GM04503 (cell line): ENCODE measurements at places on chromosomes 7 and 10.

DNA sequence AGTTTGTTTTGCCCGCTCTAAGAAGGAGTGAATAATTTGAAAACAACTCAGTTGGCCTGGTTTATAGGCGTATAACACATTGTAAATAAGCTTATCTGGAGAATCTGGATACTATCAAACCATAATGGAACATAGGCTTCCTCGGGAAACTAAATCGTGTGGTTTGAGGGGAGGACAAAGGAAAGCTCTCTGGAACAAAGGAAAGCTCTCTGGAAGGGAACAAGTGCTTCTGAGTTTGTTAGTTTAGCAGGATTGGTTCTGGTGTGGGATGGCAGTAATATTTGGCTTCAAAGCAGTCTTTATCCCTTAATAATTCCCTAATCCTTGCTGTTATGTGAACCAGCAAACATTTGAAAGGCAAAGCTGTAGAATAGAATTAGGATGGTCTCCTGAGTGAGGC lies 15.0 kb upstream of the SLK start:
- DNase-seq = no peak

GRCh38 chr7:132392713-132393112 lies 183.6 kb downstream of the PLXNA4 start:
- no peak for DNase-seq

DNA sequence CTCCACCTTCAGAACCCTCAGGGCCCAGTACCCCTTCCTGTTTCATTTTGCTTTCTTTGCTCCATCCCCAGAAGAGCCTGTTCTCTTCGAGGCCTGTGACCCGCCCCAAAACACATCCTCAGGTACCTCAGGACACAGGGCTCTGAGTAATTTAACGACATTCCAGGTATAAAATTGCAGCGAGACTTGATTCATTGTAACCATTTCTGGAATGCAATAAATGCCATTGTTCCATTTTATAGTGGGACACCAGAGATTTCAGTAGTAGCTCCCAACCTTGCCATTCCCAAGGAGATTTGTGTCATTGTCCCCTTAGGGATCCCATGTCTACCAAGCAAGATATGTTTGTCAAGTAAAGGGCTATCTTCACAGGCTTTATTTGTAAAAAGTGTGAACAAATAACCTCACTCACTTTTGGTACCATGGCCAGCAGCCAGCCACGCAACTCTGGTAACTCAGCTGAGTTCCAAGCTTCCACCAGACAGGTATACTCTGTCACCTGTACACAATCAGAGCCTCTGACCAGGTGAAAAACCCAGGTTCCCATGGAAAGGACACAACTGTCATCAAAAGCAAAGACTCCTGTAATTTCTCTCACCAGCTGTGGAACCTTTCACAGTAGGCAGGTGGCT lies 441.3 kb downstream of the PLXNA4 start:
- no peak for DNase-seq

DNA sequence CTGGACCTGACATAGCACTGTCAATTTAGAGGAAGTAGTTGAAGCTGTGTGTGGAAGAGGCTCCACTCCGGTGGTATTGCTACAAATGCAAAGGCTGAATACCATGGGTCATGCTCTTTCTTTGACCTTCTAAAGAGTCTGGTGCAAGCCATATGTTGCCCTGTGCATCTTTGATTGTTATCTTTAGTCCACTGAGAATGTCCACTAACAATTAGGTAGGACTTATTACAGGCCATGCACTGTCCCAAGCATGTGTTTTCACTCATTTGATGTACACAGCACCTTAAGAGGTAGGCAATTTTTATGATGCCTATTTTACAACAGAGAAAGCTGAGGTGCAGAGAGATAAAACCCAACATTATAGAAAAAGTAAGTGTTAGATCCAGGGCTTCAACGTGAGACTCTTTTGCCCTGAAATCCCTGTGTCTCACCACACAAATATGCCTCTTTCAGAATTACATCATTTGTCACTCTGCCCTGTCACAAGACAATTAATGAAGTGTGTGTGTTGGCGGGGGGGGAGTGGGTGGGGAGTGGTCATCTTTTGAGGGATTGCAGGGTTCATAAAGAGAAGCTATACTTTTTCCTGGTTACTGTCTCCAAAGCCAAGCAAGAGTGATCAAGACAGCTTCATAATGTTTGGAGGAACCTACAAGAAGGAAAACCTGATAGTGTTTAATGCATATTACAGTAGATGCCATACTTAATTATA lies 637.6 kb upstream of the IGFBP3 start:
- DNase-seq = no peak

DNA sequence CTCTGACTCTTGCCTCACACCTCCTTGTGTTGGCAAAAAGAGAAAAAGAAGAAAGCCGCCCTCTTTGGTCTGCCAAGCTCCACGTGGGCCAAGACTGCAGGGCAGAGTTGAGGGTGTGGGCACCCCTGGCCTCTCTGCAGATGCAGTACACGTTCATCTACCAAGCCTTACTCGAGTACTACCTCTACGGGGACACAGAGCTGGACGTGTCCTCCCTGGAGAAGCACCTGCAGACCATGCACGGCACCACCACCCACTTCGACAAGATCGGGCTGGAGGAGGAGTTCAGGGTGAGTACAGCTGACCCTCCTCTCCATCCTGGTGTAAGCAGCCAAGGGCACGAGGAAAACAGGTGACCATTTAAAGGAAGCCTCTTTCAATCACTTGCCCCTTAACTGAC lies 56.1 kb downstream of the MKI67 start:
- DNase-seq = no peak

DNA sequence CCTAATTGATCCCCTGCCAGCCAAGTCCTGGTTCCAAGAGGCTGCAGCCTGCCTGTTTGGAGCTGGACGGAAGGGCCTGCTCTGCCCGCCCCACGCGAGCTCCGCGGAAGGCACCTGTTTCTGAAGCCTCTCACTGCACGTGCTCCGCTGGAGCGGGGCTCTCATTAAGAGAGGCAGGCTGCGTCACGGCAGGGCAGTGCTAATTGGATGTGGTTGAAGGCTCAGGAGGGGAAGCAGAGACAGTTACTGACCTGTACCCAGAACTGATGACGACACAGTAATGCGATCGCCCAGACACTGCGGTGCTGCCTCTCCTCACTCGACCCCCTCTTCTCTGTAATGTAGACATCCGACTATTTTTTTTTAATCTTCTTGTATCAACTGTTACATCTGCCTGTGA lies 411.1 kb upstream of the MGMT start:
- DNase-seq = no peak

DNA sequence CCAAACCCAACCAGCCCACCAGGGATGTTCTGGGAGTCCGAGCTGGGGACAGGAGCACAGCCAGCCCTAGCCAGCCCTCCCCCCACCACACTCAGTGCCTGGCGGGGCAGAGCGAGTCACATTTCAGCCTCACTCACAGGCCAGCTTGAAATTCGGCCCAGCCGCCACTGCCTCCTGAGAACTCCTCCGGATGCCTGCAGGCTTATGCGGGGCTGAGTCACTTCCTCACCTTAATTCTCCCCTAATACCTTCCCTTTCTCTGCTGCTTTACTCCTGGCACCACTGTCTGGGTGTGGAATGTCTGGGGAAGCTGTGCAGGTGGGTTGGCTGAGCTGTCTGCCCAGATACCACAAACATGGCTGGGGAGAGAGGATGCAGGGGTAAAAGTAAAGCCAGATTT lies 22.6 kb upstream of the DLG5 start:
- DNase-seq = no peak

DNA sequence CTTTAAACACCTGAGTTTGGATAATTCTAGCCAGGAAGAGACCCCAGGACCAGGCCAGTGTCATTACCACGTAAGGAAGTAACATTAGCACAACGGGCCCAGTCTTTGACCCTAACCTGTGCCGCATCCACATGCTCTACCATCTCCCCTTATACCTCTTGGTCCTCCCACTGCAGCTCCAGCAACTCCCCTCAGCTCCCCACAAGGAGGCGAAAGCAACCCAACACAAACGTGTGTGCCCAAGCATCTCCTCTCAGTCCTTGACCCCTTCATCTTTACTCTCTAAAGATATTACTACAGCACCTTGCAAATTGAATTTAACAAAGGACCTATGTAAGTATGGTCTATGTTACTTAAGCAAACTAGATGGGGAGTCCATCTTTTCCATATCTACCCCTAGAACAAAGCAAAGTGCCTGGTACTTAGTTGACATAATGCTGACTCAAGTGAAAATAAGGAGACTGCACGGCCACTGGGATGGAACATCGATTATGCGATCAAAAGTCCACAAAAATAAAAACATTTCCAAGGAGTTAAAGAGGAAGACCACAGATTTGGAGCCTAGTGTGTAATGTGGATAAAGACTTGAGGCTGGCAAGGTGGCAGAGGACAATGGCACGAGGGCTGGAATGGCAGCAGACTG lies 147.7 kb downstream of the JAZF1 start:
- no peak for DNase-seq

GRCh38 chr10:126111516-126111915 lies 215.2 kb downstream of the FANK1 start:
- DNase-seq = no peak

GRCh38 chr7:11196143-11196542 lies 222.5 kb downstream of the PHF14 start:
- no peak for DNase-seq

DNA sequence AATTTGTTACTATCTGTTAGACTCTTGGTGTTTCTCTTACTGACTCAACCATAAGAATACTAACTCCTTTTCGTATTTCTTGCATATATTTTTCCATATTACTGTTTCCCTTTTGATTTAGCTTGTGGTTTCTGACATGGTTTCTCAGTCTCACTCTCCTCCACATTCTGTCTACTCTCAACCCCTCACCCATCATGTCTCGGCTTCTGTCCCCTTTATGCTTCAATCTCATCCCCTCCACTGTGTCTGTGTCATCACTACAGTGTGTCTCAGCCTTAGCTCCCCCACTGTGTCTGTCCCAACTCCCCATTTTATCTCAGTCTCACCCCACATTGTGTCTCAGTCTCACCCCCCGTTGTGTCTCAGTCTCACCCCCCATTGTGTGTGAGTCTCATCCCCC lies 126.9 kb downstream of the VIPR2 start:
- no peak for DNase-seq

- DNase-seq = no peak
Observed at GRCh38 chr7:2495418-2496299, 19.5 kb upstream of the GRIFIN start.

DNA sequence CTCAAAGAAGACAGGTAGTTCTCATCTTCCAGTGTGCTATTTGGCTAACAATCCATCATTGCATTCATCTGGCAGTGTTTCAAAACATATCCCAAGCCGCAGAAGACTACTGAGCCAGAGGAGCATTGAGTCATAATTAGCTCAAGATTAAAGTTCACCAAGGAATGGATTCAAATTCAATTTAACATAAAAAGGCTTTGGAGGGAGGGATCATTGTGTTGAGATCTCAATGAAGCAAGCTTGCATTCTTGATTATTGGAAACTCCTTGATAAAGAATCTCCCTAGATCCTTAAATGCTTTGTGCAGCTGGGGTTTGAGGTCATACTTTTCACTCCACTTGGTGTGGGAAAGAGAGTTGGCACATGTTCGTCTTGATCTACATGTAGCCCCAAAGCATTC lies 142.8 kb upstream of the SEMA3A start:
- no peak for DNase-seq

DNA sequence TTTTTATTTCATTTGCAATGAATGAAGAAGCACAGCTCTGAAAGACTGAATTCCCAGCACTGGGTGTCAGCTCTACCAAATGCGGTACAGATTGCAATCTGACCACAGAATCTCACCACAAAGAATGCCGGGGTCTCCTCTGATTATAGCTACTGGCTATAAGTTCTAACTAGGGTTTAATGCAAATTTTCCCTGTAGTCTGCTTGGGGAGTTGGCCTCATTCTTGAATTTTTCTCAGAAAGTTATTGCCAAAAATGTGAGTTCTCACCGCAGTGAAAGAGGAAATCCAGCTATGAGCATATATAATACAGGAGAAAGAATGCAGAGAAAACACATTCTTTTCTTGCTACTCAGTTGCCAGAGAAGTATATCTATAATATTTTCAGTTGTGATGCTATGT lies 1255.7 kb upstream of the LRRTM3 start:
- peak; percentile 7 for DNase-seq

DNA sequence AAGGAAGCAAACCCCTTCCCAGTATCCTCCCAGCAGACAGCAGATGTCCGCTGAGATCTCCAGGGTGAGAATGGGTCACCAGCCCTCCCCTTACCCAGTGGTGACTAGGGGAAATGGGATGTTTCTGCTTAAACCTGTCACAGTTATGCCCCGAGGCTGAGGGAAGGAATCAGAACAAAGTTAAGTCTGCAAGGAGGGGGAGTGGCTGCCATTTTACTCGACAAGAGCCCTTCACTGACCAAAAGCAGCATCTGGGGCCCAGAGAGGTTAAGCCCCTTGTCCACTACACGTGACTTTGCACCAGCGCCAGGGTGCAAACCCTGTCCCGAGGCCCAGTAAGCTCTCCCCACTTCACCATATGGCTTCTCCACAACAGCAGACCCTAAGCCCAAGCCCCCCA lies 4.6 kb upstream of the NANOS1 start:
- DNase-seq = no peak

DNA sequence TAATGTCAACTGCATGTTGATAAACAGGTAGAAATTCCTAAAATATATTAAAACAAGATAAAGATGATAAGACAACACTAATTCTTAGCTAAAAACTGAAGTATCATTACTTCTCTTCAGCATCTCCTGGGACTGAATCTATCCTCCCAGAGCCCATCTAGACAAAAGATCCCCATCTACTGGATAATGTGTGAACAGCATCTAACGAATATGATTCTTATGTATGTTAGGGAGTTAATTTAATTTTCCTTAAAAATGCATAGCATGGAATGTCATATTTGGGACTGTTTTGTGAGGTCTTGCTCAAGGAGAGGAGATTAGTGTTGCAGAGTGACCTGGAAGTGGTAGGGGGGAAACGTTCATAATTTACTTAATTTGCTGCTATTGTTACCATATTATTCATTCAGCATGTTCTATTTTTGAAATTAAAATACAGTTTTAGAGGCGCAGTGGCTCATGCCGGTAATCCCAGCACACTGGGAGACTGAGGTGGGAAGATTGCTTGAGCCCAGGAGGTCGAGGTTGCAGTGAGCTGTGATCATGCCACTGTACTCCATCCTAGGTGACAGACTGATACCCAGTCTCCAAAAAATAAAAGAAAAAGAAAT lies 305.1 kb upstream of the CSTF2T start:
- DNase-seq = peak; percentile 9

GRCh38 chr10:55168343-55168742 lies 367.3 kb upstream of the PCDH15 start:
- no peak for DNase-seq

DNA sequence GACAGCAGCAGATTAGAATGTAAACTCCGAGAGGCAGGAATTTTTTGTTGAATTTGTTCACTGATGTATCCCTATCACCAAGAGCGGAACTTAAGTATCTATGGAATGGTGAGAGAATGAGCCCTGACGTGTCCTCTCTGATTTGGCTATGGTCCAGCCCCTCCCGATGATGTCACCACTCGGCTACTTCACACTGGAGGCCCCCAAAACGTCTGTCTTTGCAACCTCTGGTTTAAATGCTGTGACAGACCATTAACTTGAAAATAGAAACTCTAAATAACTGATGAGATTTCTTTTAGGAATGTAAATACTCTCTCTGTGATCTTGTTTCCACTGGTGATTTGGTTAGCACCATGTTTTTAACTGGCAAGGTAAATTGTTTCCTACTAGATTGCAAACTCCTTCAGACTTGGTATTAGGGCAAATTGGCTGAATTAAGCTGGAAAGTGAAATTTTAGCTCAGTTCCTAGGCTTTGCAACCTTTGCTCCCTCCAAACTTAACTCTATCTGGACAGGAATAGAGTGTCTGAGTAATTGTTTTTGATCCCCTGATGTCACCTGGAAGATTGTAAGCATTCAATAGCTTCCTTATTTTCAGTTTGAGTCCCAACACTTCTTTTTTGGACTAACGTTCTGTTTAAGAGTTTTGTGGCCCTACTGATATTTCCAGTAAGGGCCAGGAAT lies 19.1 kb downstream of the SLC16A12 start:
- peak; percentile 85 for DNase-seq

- DNase-seq = no peak
Observed at GRCh38 chr7:17580141-17580540, 281.7 kb downstream of the AHR start.
